ENCODE measurements at places on chromosomes 5 and 9.

DNA sequence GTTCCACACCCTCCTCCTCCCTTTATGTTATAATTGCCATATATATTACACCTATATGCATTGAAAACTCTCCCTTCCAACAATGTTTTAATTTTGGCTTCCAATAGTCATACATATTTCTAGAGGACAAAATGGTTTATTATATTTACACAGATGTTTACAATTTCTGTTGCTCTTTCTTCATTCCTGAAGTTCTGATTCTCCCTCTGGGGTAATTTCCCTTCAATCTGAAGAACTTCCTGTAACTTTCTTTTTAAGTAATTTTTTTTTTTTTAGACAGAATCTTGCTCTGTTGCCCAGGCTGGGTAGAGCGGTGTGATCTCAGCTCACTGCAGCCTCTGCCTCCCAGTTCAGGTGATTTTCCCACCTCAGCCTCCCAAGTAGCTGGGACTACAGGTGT is 173.0 kb upstream of the MAP1B start:
- no peak for DNase-seq

GRCh38 chr9:121213136-121213806 is 11.6 kb upstream of the RAB14 start:
- peak; percentile 89 for DNase-seq

DNA sequence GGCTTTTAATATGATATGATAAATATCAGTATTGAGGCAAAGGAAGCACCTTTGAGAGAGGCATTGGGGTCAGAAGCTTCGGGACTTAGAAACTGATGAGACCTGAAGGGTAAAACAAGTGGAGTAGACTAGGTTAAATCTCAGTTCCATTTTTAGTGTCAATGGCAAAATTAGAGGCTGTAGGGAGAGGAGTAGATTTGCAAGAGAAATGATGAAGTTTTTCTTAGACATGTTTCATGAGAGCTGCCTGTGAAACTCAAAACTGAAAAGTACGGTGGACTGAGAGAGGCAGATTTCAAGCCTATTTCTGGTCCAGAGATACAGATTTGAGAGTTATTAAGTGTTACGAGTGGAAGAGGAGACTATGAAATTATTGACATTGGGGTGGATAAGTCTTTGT is 278.5 kb downstream of the TAF11L14 start:
- DNase-seq = no peak

GRCh38 chr5:169691471-169691870 is 54.4 kb downstream of the DOCK2 start:
- peak; percentile 36 for DNase-seq

GRCh38 chr5:124764992-124765611 is 18.7 kb upstream of the ZNF608 start:
- DNase-seq = no peak

- no peak for DNase-seq
Measured at GRCh38 chr5:24177821-24178220, 467.0 kb downstream of the CDH10 start.

- DNase-seq = peak; percentile 85
Measured at GRCh38 chr9:126956917-126957686, 42.5 kb downstream of the RALGPS1 start.

GRCh38 chr9:77779010-77779409 is 130.9 kb upstream of the GNA14 start:
- DNase-seq = no peak

- peak; percentile 37 for DNase-seq
Measured at GRCh38 chr9:85114799-85115198, 445.3 kb downstream of the NTRK2 start.

DNA sequence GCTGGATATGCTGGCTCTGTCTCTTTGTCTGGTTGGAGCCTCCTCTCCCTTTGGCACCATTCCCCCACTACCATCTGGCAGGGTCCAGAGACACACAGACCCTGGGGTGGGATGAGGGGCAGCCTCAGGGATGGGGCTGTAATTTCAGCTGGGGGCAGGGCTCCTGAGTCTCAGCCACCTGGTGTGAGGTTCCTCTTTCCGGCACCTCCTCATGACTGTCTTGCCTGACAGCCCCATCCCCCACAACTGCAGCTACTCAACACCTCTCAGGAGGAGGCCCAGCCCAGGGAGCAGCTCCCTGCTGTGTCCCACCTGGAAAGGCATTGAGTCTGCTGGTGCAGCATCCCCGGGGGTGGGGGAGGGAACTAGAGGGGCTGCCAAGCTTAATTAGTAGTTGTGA is 11.7 kb upstream of the RPS14 start:
- DNase-seq = no peak

GRCh38 chr5:167770461-167770860 is 521.0 kb upstream of the WWC1 start:
- DNase-seq = peak; percentile 89

- DNase-seq = no peak
Measured at GRCh38 chr5:146721073-146721815, 157.3 kb downstream of the PPP2R2B start.

- no peak for DNase-seq
Measured at GRCh38 chr9:126621919-126622735, 8.4 kb downstream of the LMX1B start.

GRCh38 chr9:682633-683508 is 158.6 kb upstream of the DMRT1 start:
- no peak for DNase-seq

GRCh38 chr5:158958021-158958994 is 141.4 kb downstream of the EBF1 start:
- DNase-seq = no peak

- DNase-seq = peak; percentile 13
Measured at GRCh38 chr9:109441296-109441695, 56.8 kb downstream of the PTPN3 start.

GRCh38 chr5:148979083-148979723 is 83.7 kb downstream of the SH3TC2 start:
- peak; percentile 86 for DNase-seq

DNA sequence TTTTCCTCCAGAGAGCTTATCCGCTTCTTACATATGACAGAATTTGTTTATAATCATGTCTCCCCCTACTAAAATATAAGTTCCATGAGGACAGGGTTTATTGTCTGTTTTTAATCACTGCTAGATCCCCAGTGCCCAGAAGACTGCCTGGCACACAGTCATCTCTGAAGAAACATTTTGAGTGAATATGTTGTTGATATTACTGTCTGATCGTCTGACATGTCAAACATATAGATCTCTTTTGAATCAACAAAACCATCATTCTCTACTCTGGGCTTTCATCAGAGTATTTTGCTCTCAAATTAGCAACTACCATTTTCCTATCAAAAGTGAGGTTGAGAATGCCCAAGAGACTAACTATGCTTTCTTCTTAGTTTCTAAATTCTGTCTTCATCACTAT is 67.3 kb upstream of the SHISAL2B start:
- no peak for DNase-seq

DNA sequence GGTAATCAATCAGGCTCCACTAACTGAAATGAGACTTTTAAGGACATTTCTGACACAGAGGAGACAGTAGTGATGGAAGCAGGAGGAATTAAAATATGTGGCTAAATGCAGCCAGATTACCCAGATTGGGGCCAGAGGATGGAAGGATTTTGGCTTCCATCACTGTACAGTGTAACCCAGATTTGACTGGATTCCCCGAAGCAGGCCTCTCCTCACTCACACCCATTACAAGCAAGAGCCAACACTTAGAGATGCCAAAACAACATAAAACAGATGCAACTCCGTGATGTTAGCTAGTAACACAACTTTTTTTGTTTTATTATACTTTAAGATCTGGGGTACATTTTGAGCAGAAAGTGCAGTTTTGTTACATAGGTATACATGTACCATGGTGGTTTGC is 17.6 kb downstream of the TEK start:
- DNase-seq = no peak

GRCh38 chr9:129568560-129569501 is 52.1 kb downstream of the C9orf50 start:
- DNase-seq = peak; percentile 56

- DNase-seq = no peak
Measured at GRCh38 chr9:12794101-12794799, 19.4 kb downstream of the LURAP1L start.

DNA sequence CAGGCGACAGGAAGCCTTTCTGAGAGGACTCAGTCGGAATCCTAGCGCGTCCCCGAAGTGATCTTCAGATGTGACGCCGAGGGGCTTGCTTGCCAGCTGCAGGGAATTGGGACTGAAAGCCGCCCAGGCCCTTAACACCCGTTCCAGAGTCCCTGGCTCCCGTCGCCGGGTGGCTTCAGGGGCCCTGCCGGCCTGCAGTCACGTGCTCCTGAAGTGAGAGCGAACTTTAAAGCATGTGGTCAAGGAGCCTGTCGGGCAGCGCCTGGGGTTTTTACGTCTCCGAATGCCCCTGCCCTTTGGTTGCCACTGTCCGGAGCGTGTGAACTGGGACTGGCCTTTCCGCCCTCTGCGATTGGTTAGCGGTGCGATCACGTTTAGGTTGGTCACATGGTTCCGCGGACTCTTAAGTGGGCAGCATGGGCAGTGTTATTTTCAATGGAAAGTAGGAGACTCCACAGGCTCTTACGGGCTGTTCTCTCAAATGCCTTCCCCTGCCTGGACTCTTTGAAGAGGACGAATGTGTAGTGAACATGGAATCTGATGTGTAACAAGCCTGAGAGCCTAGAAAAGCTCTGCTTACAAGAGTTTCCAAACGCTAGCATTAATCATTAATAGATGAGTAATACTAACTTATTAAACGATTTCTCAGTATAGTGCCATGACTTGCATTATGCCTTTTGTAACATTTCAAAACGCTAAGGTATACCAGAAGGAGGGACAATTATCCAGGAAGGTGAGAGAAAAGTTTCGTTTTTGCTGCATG is 1.9 kb downstream of the VLDLR start:
- peak; percentile 5 for DNase-seq

GRCh38 chr5:145908206-145908960 is 28.0 kb upstream of the SH3RF2 start:
- DNase-seq = peak; percentile 15

DNA sequence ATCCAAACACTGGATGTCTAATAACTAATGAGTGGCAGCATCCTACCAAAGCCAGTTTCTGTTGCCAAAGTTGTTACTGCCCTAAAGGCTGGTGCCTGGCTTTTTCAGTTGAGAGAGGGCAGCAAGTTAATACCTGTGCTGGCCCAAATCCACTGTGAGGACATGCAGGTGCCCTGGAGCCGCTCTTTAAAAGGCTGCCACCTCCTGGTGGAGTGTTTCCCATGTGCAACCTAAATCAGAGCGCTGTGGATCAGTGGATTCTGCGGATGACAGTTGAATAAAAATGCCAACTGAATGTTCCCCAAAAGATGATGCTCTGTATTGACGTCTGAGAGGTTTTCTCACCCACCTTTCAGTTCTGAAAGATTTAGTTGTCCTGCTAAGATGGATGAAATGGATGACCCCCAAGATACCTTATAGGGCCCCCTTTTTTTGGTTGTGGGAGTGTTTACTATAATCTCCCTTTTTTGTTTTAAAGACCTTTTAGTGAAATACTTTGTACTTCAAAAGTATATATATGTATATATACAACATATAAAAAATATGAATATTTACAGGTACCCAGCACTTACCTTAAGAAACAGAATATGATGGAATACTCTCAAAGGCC is 146.4 kb downstream of the EGFLAM start:
- DNase-seq = no peak

DNA sequence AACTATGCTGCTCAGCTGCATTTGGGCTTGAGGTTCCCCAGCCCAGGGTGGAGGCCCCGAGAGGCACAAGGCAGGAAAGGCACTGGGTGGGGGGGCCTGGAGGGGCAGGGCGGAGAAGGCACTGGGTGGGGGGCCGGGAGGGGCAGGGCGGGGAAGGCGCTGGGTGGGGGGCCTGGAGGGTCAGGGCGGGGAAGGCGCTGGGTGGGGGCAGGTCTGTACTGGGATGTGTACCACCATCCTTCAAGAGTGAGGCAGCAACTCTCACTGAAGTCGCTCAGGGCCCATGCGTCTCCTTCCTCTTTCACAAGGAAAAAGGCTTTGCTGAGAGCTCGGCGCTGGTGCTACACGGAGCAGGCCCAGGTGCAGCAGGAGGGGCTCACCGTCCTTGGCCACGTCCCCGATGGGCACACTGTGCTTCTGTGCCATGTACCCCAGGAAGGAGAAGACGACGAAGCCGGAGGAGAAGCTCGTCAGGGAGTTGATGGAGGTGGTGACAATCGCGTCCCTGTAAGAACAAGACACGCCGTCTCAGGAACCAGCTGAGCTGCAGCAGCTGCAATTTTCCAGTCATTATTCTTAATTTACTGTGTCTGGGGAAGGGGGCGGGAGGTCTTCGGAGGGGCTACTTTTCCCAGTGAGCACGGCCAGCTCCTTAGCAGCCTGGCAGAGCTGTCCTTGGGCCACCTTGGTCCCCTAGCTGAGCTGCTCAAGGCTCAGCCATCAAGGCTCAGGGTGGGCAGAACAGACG is 30.8 kb downstream of the SLC6A3 start:
- no peak for DNase-seq

DNA sequence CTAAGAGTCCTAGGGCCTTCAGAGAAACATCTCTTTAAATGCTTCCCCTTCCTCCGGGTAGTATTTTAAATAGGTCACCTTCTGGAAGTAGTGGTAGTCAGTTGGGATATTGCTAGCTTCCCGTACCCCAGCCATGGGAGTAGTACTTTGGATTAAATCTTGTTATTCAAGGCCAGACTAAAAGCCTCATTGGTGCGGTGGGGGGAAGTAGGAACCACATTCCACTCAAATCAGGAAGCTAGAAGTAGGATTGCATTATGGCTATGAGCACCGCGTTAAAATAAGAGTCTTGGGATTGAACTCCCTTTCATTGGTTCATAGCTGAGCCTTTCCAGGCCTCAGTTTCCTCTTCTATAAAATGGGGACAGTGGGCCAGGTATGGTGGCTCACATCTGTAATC is 6.7 kb downstream of the KCNIP1 start:
- no peak for DNase-seq

DNA sequence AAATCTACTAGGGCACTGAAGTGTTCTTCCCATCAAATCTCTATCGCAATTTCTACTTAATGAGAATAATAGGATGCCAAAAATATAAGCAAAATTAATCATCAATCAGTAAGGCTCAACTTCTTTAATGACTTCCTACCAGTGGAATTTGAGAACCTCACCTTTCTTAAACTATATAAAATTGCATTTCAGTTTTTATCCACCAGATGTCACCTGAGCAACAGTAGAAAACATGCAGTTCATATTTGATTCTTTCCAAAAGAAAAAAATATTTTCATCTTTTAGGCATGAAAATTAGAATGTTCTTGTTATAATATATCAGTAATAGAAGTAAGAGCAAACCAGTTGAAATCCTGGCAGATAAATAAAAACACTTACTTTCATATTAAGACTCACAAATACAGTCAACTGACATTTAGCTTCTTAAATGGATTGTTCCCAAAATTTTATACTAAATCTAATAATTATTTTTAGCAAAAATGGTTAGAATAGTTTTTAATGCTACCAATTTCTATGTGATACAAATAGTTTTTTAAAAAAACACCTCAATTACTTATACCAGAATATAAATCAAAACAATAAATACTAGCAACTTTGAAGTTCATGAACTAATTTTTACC is 13.4 kb upstream of the CCDC112 start:
- DNase-seq = peak; percentile 55

Measured in M059J (cell line).